ENCODE measurements at places on chromosomes 12 and 14.

DNA sequence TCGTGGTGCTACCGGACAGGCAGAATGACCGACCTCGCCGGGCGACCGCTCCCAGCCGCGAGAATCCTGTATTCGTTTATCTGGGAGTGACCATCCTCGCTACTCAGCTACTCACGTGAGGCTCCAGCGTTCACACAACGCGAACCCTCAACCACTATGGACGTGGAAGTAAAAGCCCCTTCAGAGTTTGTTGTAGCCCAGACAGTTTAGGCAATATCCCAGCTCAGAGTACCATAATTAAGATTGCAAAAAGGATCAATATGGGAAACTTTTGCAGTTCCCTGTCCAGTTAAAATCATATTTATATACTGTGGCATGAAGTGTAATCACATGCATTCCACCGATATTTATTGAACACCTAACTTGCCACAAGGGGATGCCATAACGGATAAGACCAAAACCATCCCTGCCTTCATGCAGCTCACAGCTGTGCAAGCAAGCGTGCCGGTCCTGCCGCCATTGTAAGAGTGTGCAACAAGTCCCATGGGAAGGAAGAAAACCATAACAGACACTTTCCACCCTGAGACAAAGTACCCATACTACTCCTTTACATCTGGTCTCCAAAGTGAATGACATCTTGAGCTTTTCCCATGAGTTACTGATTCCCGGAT, 938 bp upstream of the MAX start:
- DNase-seq, result peak; percentile 41

- DNase-seq, result no peak
These were observed 18.3 kb downstream of the PLEK2 start for GRCh38 chr14:67393689-67394088.

GRCh38 chr14:74620497-74620921, 8.5 kb upstream of the LTBP2 start:
- DNase-seq, result peak; percentile 67

DNA sequence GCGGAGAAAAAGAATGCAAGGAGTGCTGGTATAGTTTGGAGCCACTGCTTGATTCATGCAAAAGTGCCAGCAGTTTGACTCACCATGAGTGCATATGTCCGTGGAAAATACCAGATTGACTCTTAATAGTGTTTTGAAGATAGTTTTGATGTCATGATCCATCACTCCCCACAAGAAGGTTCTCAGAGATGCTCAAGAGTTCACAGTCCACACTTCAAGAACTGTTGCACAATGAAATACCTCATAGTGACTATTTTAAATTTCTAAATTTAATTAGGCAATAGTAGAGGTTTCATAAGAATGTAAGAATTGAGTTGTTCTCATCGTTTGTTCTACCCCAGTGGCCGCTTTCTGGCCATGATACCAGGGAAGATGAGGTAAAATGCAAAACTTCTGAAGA, 286.6 kb upstream of the RGS6 start:
- DNase-seq, result peak; percentile 94

DNA sequence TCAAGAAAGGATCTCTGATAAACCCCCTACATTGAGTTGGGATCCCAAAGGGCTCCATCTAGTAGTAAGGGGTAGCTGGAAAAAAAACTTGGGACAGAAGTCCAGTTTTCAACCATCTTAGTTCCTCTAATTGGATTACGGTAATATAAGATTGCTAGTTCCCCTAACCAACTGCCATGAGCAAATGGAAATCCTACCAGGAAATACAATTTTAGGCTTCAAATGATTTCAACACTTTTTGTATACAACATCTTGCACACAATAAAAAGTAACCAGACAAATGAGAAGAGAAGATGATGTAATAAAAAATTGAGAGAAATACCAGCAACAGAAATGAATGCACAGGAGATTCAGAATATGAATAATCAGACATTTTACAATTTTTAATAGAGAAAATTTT, 73.0 kb downstream of the TSHR start:
- DNase-seq, result no peak

DNA sequence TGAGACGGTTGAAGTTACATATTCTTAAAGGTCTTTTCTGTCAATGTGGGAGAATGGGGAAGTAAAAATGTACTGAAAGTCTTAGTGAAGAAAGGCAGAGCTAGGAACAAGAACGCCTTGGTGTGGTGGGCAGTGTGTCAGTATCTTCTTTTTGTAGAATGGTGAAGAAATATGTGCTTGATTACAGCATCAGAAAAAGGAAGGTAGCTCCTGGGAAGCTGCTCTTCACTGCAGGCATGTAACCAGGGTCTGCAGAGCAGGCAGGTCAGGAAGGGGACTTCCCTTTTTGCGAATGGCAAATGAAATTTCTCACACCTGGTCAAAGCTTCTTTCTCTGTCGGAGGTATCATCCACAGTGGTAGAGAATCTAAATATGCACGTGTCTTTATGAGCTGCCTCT, 226.2 kb downstream of the ADAMTS20 start:
- DNase-seq, result no peak

DNA sequence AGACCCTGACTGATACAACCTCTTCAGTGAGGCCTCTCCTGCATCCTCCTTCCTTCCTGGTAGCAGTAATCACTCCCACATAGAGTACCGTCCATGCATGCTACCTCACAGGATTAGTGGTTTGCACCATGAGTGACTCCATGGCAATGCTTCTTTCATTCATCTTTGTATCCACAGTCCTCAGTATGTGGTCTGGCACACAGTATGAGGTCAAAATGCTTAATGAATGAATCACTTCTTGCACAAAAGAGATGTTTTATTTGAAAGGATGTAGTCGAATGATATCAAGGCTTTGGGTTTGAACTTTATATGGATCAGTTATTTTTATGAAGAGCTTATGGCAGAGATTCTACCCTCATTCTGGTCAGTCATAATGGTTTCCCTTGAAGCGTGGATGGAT, 42.2 kb downstream of the KCNA5 start:
- peak; percentile 81 for DNase-seq

DNA sequence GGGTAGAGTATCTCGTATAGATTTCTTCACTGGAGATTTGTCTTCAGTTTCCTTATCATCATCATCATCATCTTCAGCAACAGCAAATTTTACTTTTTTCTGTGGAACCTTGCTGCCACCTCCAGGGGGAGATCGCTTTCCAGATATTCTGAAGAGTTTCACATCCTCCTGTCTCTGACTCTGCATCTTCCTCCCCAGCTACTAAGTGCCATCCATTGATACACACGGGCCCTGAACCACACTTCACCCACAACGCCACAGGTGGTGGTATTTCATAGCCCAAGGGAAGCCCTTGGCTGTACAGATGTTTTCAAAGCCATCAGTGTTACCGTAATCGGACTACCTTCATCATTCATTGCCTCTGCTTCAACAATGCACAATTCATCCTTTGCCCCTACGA, 82.2 kb downstream of the PPP2R5C start:
- DNase-seq, result no peak

- no peak for DNase-seq
These were observed 19.4 kb downstream of the SETD1B start for GRCh38 chr12:121823101-121823726.

DNA sequence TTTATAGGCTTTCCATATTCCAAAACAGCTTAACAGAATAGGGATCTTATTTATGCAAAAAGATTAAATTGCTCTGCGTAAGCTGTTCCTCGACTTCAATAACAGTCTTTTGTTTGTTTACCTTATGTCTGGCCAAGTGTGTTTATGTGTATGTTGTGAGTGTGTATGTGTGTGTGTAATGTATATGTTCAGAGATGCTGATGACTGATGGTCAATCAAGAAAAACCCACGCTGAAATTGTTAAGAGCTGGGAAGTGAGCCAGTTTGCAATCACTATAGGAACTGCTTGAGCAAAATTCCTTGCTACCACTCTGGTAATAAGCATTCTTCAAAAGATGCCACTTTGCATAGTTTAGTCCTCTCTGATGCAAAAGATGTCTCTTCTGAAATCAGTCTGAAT, 59.6 kb downstream of the PRKD1 start:
- peak; percentile 36 for DNase-seq

DNA sequence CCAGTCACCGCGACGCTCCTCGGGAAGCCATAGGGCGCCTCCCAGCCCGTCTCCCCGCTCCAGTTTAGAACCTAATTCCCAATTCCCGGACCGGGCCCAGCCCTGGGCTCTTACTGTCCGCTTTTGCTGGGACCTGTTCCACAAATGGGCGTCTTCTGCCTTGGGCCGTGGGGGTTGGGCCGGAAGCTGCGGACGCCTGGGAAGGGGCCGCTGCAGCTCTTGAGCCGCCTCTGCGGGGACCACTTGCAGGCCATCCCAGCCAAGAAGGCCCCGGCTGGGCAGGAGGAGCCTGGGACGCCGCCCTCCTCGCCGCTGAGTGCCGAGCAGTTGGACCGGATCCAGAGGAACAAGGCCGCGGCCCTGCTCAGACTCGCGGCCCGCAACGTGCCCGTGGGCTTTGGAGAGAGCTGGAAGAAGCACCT, 797 bp downstream of the UNG start:
- DNase-seq, result peak; percentile 69

- DNase-seq, result no peak
These were observed 209.0 kb upstream of the RTL1 start for GRCh38 chr14:101112351-101113107.

GRCh38 chr12:132886529-132887477, 602 bp downstream of the CHFR start:
- DNase-seq, result peak; percentile 36

- DNase-seq, result no peak
These were observed 36.9 kb upstream of the SMUG1 start for GRCh38 chr12:54225666-54226065.

GRCh38 chr14:99672506-99673304, 11.4 kb upstream of the CYP46A1 start:
- DNase-seq, result no peak

DNA sequence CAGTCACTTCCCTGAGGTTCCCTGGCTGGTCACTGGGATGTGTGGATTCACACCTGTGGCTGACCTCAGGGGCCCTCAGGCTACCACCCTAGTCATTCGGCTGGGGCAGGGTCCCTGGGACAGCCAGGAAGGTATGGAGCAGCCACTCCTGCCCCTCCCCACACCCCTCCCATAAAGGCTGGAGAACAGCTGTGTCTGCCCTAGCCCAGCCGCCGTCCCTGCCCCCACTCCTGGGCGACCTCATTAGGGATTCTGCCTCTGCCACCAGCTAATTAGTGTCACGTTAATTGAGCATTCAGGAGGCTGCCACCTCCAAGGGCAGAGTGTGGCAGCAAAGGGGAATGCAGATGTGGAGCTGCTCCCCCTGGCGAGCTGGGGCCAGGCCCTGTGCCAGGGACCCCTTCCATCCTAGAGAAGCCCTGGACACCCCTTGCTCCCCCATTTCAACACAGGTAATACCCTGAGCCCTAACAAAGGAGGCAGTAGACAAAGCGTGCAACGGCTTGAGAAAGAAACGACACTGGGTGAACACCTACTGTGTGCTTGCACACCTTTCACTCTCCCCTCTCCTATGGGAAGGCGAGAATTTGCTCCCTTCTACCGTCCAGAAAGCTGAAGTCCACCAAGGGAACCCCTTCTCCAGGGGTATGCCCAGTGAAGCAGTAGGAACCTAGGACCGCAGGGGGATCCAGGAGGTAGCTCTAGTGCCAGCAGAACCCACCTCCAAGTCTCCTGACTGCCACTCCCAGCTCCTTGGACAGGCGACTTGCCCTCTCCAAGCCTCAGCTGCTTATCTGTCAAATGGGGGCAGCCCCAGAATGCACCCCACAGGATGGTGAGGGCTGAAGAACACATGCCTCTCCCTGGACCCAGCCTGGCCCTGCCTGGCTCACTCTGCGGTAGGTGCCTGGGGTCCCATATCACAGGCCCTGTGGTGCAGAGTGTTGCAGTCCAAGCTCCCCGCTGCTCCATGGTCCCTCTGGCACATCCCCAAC, 45.1 kb downstream of the FAM222A start:
- no peak for DNase-seq

- peak; percentile 98 for DNase-seq
These were observed at the start of gene KMT2D for GRCh38 chr12:49060237-49061156. TSS of gene KMT2D (minus strand) at chr12:49060794. CDS start at chr12:49055324, 5,470 bp downstream.

DNA sequence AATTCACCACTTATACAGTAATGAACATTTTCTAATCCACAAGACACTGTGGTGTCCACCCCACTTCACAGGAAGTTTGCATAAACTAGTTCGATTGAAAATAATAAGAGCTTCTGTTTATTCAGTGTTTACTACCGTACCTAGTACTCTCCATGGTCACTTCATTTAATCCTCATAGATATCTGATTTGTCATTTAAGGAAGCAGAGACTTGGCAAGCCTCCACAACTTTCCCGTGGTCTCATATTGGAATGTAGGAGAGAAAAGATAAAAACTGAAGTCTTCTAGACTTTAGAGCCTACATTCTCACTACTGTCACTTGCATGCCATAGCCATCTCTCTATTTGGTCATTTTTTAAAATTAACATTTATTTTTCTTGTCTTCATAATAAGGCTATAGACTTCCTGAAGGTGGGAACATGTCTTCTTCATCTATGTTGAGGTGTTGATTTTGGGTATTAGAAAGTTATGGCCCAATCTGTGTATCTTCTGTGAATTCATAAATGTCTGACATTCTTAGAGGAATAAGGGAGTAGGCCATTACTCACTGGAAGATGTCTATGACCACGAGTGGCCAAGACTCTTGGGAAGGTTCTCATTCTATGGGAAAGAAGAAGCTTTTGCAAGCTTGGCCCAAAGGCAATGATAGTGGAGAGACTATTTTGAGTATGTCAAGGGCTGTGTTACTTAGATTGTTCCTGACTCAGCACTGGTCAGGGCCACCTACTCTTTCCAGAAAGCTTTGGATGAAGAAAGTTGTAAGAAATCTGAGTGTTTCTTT, 423.7 kb downstream of the LRIG3 start:
- DNase-seq, result peak; percentile 13

DNA sequence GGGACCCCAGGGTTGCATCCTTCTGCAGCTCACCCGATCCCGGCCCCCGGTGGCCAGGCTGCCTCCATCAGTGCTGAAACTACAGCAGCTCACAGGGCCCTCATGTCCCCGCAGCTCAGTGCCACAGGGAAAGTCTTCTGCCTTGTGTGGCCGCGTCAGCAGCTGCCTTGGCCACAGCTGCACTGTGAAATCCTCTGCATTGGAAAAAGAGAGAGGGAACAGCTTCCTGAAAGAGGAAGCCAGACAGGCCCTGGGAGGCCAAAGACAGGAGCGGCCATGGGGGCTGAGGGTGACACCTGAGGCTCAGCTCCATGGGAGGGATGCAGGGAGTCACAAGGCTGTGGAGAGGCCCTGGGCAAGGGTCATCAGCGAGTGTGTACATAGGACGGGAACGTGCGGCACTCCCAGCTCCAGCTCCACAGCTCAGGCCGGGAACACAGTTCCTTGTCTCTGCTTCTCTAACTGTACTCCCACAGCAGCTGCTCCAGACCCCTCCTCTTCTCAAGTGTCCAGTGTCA, 32.7 kb downstream of the PARP2 start:
- DNase-seq, result no peak

- no peak for DNase-seq
These were observed 33.2 kb upstream of the KCNH3 start for GRCh38 chr12:49505672-49506071.

GRCh38 chr12:130713581-130713991, 2.5 kb downstream of the RIMBP2 start:
- no peak for DNase-seq

DNA sequence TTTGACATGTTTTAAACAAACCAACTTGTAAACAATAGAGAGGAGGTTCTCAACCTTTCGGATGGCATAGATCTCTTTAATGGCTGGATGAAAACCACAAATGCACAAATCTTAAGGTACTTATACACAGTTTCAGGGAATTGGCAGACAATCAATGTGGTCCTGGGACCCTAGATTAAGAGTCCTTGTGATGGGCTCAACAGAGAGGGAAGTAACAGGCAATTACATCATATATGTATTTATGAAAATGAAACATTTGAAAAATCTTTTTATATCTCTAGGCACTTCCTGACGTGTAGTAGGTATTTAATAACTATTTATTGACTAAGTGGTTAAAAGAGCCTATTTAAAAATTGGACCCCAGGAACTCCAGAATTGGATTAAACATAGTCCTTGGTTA, 897 bp downstream of the ACTR10 start:
- no peak for DNase-seq
